ENCODE measurements at places on chromosomes 5 and 9. TPM values are rescaled to one million over a fixed set of nuclear protein-coding genes. Genes with fewer than 3 reads are reported as not detected.

The INSL4 gene
- total RNA-seq, result not detected

DNA sequence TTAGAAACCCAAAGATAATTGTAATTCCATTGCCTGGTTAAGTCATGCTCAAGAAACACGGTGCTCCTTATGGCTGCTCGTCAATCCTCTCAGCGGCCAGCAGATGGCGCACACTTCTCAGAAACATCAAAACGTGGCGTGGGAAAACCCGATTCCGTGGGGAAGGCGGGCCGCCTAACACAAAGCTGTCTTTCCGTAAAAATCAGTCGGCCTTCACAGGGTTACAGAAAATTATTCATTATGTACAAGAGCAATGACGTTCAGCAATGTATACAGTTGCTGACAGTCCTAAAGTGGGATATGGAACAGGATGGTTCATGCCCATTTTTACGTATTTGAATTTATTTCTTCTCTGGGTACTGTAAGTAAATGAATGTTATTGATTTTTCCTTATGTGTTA is 83.5 kb downstream of the PDE4D start:
- DNase-seq, result peak; percentile 46

GRCh38 chr5:138077064-138077696 is 6.7 kb upstream of the WNT8A start:
- peak; percentile 68 for DNase-seq

The CNTNAP3 gene
- total RNA-seq, result 2.2 TPM

- peak; percentile 33 for DNase-seq
Measured at GRCh38 chr5:98214240-98215051, 559.0 kb upstream of the RGMB start.

DNA sequence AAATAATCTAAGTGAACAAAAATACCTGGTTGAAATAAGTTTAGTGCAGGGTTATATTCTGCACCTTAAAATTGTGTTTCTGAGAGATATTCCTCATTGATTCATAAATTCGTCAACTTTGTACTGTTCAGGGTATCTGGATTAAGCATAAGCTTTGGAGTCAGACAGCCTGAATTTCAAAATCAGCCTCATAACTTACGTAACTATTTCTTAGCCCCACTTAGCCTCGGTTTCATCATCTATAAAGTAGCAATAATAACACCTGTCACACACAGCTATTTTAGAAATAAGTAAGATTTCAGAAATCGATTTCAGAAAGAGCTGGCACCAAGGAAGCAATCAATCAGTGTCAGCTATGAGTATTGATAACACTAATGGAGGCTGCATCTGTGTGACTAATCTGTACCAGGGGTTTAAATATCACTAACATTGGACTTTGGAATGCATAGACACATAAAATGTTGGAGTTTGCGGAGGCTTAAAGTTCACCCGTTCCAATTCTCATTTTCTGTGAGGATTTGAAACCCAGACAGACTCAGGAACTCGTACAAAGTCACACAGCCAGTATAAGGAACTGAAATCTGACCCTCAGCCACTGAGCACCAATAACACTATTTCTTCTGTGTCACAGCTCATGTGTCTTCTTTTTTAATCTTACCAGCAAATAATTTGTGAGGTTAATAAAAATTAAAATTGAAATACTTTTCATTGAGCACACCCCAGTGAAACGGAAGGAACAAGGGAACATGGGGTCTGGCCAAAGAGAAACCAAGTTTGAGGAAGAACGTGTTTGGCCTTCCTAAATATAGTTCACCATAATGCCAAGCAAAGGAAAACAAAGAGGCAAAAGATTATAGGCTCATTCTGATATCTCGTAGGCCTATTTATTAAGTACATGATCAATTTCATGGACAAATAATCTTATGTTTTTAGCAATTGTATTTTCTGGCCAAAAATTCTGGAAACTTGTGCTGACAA is 194.4 kb upstream of the PTGER4 start:
- no peak for DNase-seq

- no peak for DNase-seq
Measured at GRCh38 chr9:5382479-5382878, 42.8 kb upstream of the RLN1 start.
